ENCODE measurements at places on chromosomes 3 and 15.
A peak's percentile ranks its signal among the peaks of the same experiment; 100 is the strongest.

DNA sequence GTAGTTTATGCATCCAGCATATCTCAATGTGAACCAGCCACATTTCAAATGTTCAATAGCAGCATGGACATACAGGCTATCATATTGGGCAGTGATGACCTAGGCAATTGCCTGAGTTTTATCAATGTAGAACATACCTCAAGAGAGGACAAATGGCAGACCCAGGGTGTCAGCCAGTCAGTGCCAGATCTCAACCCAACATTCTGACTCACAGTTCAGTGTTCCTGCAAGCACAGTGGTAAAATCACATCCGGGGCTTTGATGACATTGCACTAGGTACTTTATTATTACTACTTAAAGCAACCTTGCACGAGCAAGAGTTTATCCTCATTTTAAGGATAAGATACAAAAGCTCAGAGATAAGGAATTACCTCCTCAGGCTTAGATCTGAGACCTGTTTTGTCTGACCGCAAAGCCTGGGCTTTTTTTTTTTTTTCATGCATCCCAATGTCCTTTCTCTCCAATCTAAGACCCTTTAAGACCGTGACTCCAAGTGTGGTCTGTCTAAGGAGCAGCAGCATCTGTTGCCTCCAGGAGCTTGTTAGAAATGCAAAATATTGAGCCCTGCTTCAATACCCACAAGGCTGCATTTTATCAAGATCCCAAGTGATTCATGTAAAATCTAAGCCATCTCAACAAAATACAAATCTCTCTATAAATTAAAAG lies 60.1 kb downstream of the SLC12A1 start:
- peak; percentile 15 for DNase-seq

GRCh38 chr3:170044271-170044670 lies 6.5 kb downstream of the GPR160 start:
- DNase-seq = no peak

GRCh38 chr3:63228677-63229076 lies 49.4 kb upstream of the SYNPR start:
- DNase-seq = peak; percentile 31

DNA sequence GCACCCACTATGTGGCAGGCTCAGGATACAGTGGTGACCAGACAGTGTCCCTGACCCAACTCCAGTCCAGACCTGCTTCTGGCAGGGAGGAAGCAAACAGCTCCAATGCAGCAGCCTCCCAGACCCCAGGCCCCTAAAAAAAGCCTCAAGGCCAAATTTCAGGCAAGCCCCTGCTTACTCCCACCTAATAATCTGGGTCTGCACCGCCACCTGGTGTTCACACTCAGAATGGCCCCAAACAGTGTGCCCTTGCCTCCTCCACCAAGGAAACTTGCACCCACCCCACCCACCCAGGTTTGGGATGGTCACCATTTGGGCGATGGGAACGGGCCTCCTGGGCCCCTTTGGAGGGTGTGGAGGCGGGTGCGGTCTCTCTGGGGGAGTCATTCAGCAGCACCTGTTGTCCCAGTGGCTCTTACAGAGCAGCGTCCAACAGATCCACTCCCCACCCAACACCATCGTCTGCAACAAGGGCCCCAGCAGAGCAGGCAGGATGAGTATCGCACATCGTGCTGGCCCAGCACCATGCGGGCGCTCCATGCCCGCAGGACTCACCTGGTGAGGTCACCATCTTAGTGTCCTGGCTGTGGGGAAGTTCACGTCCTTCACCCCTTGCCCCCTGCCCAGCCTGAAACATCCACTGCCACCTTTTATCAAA lies 17.3 kb downstream of the C3orf18 start:
- peak; percentile 13 for DNase-seq

- DNase-seq = no peak
These were observed 38.6 kb upstream of the SFMBT1 start for GRCh38 chr3:53084310-53085001.

GRCh38 chr15:60602323-60602722 lies 123.4 kb upstream of the ICE2 start:
- DNase-seq = no peak

DNA sequence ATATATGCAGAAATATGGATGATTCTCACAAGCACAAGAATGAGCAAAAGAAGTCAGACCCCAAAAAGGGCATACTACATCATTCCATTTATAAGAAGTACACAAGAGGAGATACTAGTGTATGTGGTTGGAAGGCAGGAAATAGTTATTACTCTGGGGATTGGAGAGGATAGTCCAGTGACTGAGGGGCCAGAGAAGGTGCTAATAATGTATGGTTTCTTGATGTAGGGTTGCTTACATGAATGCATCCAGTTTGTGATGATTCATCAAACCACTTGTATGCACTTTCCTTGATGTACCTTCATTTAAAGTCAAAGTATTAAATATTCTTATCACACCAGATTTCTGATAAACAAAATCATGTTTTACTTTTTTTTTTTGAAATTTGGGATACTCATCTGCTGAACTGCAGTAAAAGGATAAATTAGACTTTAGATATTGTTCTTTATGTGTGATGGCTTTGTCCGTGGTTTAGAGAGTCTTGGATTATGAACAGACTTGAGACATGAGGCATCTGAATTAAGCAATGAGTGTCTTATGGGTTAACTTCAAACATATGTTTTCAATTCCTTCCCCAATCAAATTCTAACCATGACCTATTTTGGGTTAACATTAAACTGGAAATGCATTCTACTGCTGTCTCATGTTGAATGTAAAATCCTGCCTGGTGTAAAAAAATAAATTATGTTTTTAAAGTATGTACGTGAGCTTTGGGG lies 171.2 kb downstream of the SEMA6D start:
- DNase-seq = no peak

DNA sequence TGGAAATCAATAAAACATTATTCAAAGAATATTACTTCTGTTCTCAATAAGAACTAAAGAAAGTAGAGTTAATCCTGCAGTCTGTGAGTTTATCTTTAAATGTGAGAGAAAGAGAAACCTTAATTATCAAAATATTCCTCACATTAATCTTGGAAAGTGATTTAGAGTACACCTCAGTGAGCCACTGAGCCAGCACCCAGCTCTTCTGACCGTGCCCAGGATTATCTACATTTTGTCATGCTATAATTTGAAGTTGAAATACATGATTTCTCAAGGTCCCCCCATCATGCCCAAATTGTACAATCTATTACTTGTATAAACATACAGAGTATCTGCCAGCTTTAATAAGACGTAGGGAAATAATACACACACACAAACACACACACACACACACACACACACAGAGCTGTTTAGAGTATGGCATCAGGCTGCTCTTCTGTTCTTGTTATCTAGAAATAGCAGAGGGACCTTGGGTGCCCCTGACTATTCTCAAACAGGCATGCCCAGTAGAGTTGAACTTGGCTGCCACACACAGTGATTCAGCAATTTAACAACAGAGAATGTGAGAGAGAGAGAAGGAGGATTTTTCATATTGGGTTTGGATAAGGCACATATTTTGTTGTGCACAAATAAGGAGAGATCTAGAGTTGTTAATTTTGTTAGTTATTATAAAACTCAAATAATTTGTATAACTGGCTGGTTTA lies 74.4 kb downstream of the P2RY1 start:
- peak; percentile 38 for DNase-seq

GRCh38 chr3:99023590-99024192 lies 122.2 kb upstream of the DCBLD2 start:
- DNase-seq = peak; percentile 56

DNA sequence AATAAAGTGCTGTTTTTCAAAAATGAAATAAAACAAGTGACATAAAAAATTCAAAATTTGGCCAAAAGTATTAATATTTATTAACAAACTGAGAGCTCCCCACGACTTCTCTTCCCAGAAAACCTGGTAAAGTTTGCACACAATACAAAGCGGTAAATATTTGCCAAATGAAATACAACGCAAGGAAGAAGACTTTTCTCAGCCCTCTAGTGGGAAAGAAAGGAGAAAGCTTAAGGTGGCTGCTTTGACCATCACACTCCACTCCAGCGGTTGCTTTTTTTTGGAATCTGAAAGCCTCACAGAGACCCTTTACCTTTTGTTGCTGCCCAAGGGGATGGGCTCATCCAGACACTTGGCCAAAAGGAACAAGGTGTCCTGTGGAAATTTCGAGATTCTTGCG lies 1.1 kb upstream of the GK5 start:
- no peak for DNase-seq

DNA sequence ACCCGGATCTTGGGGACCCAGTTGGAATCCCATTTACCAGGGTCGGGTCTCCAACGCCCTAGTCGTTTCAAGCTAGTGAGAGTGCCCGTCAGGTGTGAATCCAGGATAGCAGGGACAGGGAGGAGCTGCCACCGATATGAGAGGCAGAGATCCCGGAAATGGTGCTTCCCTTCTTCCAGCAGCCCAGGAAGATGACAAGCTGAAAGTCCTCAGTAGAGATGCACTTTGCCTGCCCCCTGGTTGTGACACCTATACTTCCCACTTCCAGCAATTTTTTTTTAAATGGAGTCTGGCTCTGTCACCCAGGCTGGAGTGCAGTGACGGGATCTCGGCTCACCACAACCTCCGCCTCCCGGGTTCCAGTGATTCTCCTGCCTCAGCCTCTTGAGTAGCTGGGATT lies 503.0 kb downstream of the NTRK3 start:
- no peak for DNase-seq

- peak; percentile 66 for DNase-seq
These were observed 95.2 kb downstream of the CHSY1 start for GRCh38 chr15:101156509-101157159.

- DNase-seq = peak; percentile 14
These were observed 126.7 kb downstream of the TUSC7 start for GRCh38 chr3:116836286-116836685.

- DNase-seq = no peak
These were observed 21.2 kb downstream of the CADM2 start for GRCh38 chr3:84980011-84980410.

DNA sequence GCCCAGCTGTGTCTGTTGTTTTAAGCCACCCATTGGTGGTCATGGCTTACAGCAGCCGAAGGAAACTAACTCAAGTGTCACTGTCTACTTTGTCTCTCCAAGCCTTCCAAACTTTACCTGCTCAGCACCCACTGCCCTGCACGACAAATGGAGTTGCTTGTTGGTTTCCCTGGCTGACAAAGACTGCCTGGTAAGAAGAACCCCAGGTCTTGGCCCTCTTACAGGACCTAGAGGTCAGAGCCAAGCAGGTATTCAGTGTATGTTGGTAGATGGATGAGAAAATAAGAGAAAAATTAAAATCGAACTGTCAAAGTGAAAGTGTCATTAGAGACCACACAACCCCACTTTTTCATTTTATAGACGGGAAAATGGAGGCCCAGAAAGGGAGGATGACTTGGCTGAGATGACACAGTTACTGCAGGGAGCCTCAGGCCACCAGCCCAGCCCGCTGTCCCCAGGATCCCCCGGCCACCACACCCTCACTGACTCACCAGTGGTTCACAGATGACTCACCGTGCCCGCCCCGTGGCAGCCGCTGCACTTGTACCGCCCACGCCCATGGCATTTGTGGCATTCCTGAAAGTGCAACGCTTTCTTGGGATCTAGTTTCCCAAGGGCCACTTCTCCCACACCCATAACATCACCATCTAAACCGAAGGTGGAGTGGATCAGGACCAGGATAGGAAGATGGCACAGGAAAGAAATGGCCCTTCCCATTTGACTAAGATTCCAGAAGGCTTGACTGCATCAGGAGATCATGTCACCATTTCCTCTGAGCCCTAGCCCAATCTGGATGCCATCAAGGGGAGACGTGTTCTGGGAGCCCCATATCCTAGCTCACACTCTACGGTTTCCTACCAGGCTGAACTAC lies 15.2 kb downstream of the SSUH2 start:
- peak; percentile 81 for DNase-seq

- DNase-seq = no peak
These were observed 587 bp upstream of the TNK2 start for GRCh38 chr3:195908694-195909581.

DNA sequence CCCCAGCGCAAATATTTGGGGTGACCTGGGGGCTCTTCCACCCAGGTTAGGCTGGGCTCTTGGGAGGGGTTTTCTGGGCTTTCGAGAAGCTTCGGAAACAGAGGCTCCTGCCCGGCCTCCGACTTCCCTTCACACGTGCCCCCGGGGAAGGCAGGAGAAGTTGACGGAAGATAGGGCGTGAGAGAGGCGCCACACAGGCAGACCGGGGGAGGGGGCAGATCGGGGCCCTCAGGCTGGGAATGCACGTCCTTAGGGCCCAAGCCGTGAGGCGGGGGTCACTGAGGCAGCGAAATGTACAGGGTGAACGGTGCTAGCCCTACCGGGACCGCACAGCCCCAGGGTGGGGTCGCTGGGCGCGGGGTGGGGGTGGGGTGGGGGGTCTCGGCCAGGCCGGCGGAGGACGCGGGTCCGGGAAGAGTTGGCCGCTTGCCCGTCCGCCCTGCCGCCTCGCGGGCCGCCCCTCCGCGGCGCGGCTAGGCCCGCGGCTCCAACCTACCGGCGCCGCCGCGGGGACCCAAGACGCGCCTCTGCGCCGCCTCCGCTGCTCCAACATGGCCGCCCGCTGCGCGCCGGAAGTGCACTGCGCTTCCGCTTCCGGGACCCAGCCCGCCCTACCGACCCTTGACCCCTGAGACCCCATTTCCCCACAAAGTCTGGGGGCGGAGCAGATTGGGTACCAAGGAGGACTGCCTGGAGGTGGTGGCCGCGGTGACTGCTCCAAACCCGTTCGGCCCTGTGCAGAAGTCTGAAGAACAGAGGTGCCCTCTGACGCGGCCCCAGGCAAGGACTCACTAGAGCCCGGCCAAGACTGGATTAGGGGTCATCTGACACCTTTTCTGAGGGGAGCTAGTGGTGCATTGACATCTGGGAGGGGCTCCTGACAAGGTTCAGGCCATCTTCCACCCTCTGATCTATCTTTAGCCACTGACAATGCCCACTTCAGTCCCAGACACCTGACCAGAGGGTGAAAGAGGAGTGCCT lies at the start of gene CCDC71:
Gene CCDC71 (minus strand): TSS at position 561 of the 981 bp plus-strand sequence. CDS start 2,123 bp downstream, outside the sequence.
- DNase-seq = peak; percentile 59

GRCh38 chr15:58513726-58514336 lies 82.0 kb downstream of the LIPC start:
- no peak for DNase-seq

DNA sequence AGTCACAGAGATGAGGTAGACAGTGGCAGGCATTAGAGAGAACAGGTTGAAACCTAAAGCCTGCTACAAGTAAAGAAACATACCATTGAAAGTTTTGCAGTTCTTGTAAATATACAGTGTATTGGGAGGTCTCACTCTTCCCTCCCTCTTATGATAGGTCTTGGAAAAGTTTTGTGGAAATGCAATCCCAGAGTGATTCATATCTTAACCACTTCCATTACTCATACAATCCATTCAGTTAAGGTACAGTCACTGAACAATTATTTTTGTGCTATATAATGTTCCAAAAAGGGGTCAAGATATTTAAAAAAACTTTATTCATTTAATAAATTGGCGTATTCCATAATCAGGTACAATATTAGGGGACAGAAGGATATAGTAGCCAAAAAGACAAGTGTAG lies 737.7 kb upstream of the ALCAM start:
- peak; percentile 83 for DNase-seq

Measured in astrocyte of the spinal cord (primary cell).